ENCODE measurements at places on chromosomes 16 and 17.

GRCh38 chr17:82076785-82077591 is 11.4 kb upstream of the DUS1L start:
- DNase-seq: no peak

GRCh38 chr17:62652251-62653001 is 25.0 kb downstream of the MRC2 start:
- no peak for DNase-seq

- DNase-seq: peak; percentile 8
These were observed 198.6 kb downstream of the AATF start for GRCh38 chr17:37147301-37147812.

DNA sequence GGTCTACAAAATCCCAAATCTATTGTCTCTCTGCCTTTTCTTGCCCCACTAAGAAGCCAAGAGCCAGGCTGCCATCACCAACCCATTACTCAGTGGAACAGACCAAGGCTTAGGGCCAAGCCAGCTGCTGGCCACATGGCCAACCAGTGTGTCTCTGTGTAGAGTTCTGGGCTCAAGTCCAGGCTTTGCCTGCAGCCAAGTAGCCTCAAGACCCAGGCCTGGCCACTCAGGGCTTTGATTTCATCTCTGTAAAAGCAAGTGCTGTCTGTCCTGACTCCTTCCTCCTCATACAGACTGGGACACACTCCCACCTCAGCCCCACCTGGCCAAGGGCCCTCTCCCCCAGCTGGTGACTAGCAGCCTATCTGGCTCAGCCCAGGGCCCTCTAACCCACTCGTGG is 14.6 kb downstream of the SREBF1 start:
- DNase-seq: peak; percentile 86

DNA sequence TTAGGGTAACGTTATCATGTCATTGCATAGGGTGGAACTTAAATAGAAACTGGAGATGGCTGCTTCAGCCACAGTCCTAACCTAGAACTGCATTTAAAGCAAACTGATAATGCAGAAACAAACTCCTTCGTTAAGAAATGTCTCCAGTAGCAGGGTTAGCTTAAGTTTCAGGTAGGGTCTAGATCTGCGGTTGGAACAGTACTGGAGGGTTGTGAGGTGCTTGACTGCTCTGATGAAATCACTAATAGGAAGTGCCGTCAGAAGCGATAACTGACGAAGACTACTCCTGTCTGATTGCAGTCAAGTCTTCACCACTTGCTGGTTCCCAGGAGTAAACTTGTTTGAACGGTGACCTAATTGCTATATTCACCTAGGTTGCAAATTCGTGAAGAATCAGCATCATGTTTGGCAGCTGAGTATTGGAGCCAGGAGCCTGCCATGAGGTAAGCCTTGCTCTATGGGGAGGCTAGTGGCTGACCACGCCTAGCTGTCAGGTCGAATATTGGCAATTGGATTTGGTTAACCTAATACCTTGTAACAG is 24.5 kb downstream of the TRPV2 start:
- no peak for DNase-seq

DNA sequence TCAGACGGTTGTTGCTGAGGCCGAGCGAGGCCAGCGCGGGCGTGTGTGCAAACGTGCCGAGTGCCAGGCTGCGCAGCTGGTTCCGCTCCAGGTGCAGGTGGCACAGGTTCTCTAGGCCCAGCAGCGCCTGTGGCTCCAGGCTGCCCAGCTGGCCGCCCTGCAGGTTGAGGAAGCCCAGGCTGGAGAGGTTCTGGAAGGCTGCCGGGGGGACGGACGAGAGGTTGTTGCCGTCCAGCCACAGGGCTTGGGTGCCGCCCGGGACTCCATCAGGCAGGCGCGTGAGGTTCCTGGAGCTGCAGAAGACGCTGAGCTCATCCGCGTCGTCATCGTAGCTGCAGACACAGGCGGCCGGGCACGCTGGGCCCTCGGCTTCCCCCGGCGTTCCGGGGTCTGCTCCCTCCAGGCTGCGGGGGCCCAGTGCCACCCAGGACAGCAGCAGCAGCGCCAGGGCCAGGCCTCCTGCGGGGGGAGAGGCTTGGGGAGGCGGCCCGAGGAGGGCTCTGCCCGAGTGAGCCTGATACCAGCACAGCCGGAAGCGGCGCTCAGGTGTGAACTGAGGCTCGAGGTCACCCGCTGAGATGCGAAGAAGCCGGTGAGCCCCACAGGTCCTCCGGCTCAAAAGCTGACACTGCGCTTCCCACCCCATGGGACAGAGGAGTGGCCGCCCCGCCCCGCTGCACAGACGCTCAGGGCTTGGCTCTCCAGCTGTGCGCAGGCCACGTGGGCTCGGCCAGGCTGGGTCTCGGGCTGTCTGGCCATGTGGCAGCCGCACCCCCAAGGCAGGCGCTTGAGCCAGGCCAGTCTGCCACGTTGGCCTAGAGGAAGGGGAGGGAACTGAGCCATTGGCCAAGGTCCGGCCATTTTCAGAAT is 1.3 kb downstream of the IGFALS start:
- no peak for DNase-seq

DNA sequence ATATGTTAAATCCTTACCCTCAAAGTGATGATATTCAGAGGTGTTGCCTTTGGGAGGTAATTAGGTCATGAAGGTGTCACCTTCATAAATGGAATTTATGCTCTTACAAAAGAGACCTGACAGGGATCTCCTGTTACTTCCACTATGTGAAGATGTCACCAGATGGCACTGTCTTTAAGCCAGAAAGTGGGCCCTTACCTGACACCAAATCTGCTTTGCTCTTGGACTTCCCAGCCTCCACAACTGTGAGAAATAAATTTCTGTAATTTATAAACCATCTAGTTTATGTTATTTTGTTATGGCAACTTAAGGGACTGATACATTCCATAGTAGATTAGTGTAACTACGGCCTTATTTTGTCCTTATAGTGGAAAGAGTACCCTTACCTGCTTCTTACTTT is 358.3 kb upstream of the SALL1 start:
- no peak for DNase-seq

GRCh38 chr16:27407133-27407532 is 5.2 kb downstream of the IL21R start:
- no peak for DNase-seq

GRCh38 chr17:81313776-81314397 is 18.8 kb upstream of the SLC38A10 start:
- DNase-seq: no peak

DNA sequence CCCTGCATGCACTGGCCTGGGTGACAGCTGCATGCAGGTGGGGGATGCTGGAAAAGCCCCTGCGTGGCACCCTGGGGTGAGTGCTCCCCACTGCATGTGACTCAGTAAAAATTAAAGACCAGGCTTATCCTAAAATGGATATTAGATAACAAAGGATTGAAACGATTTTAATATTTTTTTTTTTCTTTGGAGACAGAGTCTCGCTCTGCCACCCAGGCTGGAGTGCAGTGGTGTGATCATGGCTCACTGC is 334.9 kb downstream of the C16orf95 start:
- no peak for DNase-seq

- DNase-seq: no peak
These were observed 62.9 kb upstream of the AMZ2 start for GRCh38 chr17:68184816-68185436.

DNA sequence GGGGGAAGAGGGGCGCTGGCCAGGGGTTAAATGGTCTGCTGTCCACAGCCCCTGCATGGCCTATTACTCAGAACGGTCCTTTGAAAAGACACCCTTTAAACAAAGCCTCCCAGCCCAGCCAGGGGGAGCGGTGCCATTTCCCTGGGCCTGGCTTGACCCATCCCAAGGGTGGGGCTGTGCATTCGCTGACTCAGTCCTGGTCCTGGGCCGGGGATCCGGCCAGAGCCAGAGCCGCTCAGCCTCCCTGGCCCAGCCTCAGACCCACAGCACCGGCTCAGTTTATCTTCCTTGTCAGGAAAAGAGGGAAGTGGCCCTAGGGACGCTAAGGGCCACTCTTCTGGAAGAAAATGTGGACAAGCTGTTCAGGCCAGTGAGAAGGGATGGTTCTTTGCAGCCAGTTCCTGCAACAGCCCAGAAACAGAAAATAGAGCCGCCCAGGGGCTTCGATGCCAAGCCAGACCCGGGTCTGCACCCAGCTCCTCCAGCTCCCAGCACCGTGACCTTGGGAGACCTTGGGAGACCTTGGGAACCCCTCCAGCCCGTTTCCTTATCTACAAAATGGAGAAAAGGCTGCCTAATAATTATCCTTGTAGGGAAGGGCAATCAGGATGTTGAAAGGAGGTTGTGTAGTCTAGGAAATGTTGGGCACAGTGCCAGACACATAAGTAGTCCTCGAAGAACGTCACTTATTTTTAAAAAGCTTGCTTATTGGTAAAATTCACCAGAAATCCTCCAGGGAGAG is 82.5 kb downstream of the ZDHHC7 start:
- DNase-seq: no peak

GRCh38 chr16:87344165-87344930 is 27.2 kb upstream of the C16orf95 start:
- no peak for DNase-seq

DNA sequence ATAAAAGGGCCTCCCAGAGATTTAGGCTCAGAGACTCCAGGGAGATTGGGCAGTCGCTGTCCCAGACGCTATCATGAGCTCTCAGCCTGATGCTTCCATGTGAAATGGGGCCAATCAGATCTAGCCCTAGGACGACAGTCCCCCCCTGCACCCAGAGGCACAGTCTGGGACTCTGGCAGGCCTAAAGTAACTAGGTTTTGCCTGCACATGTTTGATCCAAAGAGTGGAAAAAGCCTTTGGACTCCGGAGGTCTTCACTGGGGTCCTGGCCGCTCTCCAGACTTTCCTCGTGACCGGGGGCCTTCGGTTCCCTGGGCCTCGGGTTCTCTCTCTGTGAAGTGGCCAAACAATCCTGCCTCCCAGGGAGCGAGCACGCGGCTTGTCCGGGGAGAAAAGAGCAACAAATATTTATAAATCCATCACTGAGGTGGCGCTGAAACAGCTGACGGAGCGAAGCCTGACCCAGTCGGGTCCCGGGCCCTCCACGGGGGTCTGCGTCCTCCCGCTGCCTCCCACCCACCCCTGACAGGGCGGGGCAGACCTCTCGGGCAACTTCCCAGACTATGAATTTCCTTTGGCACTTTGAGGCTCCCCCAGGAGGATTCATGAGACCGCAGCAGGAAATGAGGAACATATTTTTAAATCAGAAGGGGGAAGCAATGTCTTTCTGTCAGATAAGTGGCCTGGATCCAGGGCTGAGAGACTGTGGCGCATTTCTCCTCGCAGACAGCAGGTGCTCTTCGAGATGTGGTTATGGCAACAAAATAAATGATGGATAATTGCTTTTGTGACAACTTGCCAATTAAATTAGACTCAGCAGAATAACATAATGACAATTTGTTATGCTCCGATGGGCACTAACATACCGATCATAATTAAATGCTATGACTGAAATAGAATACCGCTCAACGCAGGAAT is 38.9 kb downstream of the MRPS23 start:
- peak; percentile 15 for DNase-seq

DNA sequence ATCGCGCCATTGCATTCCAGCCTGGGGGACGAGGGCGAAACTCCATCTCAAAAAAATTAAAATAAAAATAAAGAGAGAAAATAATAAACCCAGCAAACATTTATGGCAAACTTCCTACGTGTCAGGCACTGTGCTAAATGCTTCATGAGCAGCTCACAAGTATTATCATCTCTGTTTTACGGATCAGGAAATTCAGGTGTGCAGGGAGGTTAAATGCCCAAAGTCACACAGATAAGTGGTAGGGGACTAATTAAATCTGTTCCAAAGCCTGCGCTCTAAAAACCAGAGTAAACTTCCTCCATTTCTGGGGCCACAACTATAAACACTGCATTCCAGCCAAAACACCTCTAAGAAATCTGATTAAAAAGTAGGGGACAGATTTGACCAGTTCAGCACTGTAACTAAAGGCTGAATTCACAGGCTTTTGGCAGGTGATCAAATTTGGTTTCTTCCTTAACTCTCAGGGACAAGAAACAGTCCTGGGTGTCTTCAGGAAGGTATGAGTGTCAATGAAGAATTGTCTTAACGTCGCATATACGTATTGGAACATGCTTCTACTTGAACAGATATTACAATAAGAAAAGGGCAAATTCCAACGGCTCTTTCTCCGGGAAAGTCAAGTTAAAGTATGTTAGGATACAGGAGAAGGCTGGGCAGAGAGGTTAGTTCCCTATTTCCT is 996 bp downstream of the STRADA start:
- DNase-seq: no peak

DNA sequence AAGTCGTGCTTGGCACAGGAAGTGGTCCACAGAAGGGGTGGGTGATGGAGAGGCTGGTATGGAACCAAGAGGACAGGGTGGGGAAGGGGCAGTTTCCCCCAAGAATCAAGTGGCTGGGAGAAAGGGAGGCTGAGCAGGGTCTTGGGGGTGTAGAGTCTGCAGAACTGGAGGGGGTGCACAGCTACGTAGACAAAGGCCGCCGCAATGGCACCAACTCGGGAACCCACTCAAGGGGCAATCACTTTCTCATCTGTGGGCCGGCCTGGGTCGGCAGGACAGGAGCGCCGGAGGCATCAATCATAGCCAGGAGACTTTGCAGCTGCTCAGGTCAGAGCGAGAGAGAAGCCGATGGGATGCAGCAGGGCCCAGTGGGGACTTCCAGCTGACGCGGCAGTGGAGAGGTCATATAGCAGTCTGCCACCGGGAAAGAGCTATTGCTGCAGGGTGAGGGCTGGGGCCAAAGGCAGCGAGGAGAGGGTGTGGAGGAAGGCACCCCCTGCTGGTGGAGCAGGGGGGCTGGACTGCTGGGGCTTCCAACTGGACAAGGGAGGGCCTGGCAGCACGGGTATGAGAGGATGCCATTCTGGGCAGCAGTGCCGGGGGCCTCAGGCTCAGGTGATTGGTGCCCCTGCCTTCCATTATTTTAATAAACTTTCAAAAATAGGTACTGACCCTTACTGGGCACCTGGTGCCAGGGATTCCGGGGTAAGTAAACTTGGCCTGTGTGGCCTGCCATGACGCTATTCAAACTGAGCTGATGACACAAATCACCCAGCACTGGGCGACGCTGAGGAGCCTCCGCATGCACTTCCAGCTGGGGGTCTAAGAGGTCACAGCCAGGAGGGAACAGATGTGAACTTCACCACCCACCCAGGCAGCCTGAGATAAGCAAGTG is 52.5 kb upstream of the MTSS2 start:
- DNase-seq: peak; percentile 11

DNA sequence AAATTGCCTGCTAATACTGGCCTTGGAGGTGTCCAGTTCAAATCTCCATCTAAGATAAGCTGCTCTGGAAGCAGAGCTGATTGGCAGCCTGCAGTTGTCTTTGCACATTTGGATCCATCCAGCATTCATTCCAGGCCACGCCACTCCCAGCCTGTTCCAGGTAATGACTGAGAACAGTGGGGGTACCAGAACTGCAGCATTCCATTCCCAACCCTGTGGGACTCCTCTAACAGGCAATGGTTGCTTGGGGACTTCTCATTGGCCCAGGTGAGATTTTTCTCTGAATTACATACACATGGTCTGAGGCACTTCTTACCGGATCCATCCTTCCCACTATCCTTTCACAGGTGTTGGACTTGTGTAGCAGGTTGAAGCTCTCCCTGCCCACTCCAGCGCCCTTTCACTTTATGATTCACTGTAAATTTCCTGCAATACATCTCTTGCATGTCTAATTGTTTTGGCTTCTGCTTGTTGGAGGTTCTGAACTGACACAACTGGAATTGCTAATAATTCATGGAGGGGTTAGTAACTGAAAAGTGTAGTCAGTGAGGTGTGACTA is 206.1 kb upstream of the ZFHX3 start:
- DNase-seq: no peak

GRCh38 chr16:61547626-61548025 is 488.6 kb downstream of the CDH8 start:
- DNase-seq: no peak

All from caudate nucleus (tissue), 63 donors.